Pericardium fibroblast (primary cell): ENCODE measurements at places on chromosomes 11 and 22. TPM values are rescaled to one million over a fixed set of nuclear protein-coding genes. Genes with fewer than 3 reads are reported as not detected.

The DEPDC7 gene
- 0.93 and 4.7 TPM in 2 replicates for total RNA-seq

The PHF21B gene
- total RNA-seq, result not detected in 2 replicates

The ZBTB3 gene
- 6.1 and 8.3 TPM in 2 replicates for total RNA-seq

The KRTAP5-2 gene
- total RNA-seq, result not detected in 2 replicates
